ENCODE measurements at places on chromosomes 7 and 10. TPM values are rescaled to one million over a fixed set of nuclear protein-coding genes. Genes with fewer than 3 reads are reported as not detected.
A peak's percentile ranks its signal among the peaks of the same experiment; 100 is the strongest.

DNA sequence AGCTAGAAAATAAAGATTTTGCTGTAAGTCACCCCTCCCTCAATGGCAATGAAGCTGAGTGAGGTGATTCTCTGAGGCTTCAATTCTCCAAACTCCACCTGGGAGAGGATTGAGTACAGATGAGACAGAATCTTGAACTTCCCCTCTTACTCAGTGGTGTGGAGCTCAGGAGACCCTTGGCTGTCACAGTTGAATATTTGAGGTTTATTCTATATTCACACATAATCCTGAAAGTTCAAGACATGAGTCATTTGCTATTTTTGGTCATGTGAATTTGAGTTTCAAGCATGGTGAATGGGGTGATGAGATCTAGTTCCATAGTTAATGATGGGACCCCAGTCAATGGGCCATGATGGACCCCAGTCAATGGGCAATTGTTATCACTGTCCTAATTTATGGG is 13.9 kb upstream of the TECTB start:
- DNase-seq: no peak

The OPTN gene
- total RNA-seq: 44.6 TPM

The ASCC1 gene
- 35.2 TPM for total RNA-seq

- no peak for DNase-seq
These were observed 60.3 kb downstream of the ATOH7 start for GRCh38 chr10:68171539-68172080.

- DNase-seq: no peak
These were observed 141.8 kb upstream of the CDC14C start for GRCh38 chr7:48782511-48782910.

GRCh38 chr10:66085906-66086305 is 839.9 kb upstream of the LRRTM3 start:
- DNase-seq: no peak

DNA sequence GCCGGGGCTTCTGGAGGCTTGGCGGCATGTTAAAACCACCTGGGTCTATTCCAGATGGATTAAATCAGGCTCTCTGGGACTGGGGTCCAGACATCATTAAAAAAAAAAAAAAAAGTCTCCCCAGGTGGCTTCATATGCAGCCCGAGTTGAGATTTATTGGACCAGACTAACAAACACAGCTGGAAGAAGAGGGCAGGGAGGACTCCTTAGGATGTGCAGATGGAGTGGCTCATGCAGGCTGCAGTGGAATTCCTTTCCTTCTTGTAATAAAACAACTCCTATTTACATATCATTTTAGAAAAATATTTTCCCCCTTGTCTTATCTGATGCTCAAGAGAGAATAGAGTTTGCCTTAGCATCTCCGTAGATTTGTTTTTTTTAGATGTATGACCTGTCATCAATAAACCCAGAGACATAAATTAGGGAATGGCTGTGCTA is 238.1 kb downstream of the CAMK1D start:
- no peak for DNase-seq

- DNase-seq: no peak
These were observed 587 bp downstream of the HOXA10 start for GRCh38 chr7:27173511-27173955.

DNA sequence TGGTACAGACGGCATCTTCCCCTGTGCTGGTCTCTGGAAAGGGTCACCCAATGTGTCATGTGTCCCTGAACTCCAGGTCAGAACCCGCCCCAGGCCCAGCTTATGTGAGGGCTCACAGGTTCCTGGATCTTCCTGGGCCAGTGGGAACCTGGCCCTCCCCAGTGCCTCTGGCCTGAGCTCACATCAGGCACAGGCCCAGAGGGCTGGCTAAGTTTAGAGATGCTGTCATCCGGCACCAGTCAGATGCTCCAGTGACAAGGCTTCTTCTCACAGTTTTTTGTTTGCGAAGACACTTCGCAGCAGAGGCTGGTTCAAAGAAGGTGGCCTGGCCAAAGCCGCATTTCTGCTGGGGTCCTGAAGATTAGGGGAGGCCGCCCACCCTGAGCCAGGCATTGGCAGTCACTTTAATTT is 11.8 kb downstream of the CAMK2B start:
- DNase-seq: no peak

DNA sequence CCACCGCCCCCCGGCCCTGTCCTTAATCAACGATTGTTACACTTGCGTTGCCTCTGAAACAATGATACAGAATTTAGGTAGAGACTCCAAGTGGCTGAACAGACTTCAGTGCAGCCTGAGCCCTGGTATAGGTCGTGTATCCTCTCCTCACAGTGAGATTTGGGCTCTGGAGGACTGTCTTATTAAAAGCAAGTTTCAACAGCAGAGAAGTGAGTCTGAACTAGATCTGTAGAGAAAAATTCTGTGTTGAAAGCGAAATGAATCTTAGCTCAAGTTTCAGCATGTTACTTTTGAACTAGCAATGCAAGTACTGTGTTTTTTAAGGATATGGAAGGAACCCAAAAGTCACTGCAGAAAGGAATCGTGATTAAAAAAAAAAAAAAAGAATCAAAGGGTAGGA is 103.1 kb downstream of the HOXA1 start:
- DNase-seq: no peak

The GDF10 gene
- total RNA-seq: 13.6 TPM

The PILRB gene
- total RNA-seq: 18.4 TPM

DNA sequence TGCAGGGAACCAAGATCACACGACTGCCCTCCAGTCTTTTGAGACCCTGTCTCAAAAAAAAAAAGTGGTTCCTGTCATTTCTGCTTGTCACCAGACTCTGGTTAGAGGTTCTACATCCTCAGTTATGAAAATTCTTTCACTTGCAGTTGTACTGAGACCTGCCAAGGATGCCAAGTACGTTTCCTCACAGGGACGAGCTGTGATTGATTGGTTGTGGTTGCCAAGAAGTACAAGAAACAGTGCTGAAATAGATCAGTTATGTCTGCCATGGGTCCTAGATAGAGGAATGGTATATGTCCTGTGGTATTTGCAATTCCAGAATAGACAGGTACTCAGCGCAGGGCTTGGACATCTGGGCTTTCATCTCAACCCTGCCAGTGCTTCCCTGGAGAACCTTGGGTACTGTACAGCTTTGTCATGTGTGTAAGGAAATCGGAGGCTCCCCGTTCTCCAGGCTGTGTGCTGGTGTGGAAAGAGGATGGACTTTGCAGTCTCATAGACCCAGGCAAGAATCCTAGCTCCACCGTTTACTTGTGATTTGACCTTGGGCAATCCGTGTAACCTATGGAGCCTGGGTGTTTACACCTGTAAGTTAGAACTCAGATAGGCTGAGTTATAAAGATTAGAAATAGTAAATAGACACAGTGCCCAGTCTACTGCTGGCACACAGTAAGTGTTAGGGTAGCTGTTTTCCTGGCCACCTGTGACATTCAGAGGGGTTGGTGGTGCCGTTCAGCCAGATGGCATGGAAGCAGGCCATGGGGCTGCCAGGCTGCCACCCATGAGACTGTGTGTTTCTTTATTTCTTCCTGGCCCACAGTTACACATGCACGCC is 53.0 kb downstream of the COL13A1 start:
- peak; percentile 77 for DNase-seq

DNA sequence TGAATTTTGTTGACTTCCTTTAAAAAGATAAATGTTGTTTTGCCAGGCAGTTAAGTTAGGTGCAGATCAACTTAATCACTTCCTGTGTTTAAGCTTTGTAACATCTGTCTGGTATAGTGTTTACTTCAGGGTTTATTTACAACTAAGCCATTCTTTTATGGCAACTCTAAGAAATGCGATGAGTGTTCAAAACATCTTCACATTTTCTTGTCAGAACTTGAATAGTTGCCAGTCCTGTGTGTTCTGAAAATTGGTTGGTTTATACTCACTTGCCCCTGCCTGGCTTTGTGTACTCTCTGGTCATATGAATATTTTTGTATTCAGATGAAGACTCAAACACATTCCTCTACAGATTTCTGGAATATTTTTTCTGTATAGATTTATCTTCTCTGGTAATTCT is 327.2 kb downstream of the MDFIC start:
- no peak for DNase-seq

DNA sequence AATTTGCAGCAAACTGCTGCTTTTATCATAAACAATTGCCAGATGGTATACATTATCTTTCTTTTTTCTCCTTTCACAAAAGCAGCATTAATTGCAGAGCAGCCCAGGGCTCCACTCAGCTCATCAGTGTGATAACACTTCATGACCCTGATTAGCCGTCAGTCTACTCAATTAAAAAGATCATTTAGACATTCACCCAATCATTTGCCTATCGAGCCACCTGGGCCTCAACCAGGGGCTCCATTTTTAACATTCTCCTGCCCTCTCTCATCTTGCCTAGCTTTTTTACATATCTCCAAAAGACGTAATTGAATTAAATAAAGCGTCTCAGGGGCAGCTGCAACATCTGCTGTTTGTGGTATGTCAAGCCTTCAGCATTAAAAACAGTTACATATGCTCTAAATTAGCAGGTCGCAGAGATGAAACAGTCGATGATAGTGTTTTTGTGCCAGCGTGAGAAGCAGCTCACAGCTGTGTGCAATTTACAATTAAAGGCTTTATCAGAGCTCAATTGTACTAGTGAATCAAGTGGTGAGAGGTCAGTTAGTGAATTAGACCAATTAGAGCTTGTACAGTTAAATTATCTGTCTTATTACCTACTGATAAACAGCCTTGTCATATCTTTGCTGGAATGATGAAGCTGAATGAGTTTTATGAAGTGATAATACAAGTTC is 522.5 kb downstream of the ETV1 start:
- no peak for DNase-seq

The UTF1 gene
- total RNA-seq: not detected

The FBXW4 gene
- 40.1 TPM for total RNA-seq

The ITGB8 gene
- total RNA-seq: 82.5 TPM

DNA sequence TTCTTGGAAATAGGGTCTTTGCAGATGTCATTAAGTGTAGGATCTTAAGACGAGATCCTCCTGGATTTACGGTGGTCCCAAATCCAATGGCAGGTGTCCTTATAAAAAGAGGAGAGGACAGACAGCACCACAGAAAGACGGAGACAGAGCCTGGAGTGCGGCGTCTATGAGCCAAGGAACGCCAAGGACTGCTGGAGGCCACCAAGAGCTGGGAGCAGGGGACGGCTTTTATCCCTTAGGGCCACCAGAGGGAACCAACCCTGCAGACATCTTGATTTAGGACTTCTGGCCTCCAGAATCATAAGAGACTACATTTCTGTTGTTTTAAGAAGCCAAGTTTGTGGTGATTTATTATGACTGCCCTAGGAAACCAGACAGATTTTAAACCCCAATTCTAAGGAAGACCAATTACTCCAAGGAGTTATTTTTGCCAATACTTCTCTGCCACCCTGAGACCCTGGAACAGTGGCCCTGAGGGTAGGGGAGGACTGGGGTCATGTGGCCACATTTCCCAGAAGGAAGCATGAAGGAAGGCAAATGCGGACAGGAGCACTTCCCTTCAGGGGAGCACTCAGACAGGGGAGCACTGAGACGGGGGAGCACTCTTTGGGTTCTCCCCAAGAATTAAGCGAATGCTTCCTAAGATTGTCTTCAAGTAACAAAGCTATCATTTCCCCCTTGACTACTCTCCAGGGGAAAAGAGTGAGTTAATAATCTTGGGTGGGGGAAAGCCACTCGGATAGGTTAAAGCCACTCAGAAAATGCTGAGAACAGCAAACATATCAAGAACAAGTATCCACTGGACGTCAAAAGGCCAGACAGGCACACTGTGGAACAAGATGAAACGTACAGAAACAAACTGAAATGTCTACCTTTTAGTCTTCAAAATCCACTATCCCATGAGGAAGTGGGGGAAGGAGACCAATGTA is 67.5 kb downstream of the CHST15 start:
- DNase-seq: no peak

- no peak for DNase-seq
These were observed 9.1 kb downstream of the CELF2 start for GRCh38 chr10:11026773-11027172.

- peak; percentile 72 for DNase-seq
These were observed 224.9 kb downstream of the EXOC4 start for GRCh38 chr7:133477791-133478190.

GRCh38 chr10:129973674-129974059 is 9.6 kb upstream of the EBF3 start:
- no peak for DNase-seq

GRCh38 chr10:69883310-69884023 is 81.8 kb downstream of the COL13A1 start:
- no peak for DNase-seq

- DNase-seq: no peak
These were observed 101.2 kb downstream of the USP6NL start for GRCh38 chr10:11510281-11510680.

- no peak for DNase-seq
These were observed 34.6 kb downstream of the PHTF2 start for GRCh38 chr7:77833136-77833535.

- DNase-seq: no peak
These were observed at the start of gene NEUROG3 for GRCh38 chr10:69573056-69573806. Gene NEUROG3, minus strand, starts transcription at chr10:69573422. Its CDS starts 379 bp downstream, at chr10:69573043.

The CFAP58 gene
- total RNA-seq: 0.45 TPM

The ARL5B gene
- total RNA-seq: 65.8 TPM

GRCh38 chr7:70436790-70437350 is 695.1 kb upstream of the GALNT17 start:
- DNase-seq: no peak

The IL15RA gene
- total RNA-seq: 0.18 TPM

- no peak for DNase-seq
These were observed 18.7 kb downstream of the SEC24C start for GRCh38 chr10:73762915-73763314.

GRCh38 chr10:132616170-132616995 is 78.8 kb downstream of the INPP5A start:
- no peak for DNase-seq

DNA sequence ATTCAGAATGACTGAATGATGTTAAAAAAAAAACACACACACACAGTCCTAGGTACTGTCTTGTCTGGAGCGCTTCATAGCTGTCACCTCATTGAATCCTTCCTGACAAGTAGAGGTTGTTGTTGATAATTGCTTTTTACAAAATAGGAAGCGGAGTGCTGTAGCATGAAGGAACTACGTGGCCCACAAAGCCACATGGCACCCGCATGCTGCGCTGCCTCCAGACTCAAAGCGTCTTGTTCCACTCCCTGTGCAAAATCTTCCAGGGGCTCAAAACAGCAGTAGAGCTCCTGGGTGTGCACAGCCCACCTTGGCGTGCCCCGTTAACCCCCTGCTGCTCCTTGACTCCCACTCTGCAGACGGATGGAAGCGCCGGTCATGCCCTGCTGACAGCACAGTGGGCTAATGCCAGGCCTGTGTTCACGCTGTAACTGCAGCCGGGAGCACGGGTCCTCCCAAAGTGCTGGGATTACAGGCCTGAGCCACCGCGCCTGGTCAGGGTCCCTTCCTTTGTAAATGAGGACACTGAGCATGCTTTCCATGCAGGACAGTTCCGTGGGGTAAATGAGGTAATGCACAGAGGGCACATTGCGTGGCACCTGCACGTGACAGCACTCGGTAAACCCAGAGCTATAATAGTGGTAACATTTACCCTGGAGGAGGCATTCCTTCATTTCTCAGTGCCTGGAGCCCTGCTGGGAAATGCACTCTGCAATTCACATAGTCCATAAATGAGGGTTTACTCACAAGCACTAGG is 91.1 kb upstream of the GNA12 start:
- DNase-seq: no peak

DNA sequence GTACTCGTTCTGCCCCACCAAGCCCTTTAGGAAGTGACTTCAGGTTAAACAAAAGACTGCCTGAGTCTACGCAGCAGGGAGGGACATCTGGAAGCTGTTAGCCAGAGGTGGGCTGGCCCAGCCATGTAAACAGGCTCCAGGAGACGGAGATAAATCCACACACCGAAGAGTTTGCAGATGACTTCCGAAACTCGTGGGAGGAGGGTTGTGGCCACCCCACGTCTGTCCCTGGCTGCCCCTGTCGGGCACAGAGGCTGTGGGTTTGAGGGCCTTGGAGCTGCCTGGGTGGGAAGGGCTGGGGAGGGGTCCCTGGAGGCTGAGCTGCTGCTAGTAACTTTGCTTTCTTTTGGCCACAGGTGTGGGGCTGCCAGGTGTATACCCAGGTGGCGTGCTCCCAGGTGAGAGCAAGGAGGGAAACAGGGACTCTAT is 15.6 kb downstream of the ELN start:
- DNase-seq: no peak

Data from cerebellum (tissue), 4 donors.